ENCODE measurements at places on chromosomes 13 and 19. TPM values are rescaled to one million over a fixed set of nuclear protein-coding genes. Genes with fewer than 3 reads are reported as not detected.

DNA sequence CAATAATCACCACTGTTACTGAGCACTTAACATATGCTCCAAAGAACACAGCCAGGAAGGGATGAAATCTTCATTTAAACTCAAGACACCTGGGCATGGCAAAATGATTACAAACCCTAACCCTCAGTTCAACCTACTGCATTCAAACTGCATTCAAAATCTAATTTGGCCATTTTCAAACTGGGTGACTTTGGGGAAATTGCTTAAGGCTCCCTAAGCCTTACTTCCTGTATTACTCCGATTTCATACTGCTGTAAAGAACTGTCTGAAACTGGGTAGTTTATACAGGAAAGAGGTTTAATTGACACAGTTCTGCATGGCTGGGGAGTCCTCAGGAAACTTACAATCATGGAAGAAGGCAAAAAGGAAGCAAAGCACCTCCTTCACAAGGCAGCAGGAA, 50.4 kb downstream of the CBY2 start:
- H3K36me3 ChIP-seq: no peaks in the 10 kb centered on the region
- no peaks in the 10 kb centered on the region for H3K27me3 ChIP-seq
- no peak overlapping the region for H3K27ac ChIP-seq
- DNase-seq: no peak

- no peaks in the 10 kb centered on the region for H3K27me3 ChIP-seq
- H3K4me3 ChIP-seq: peak overlapping the region; percentile 93
- H3K27ac ChIP-seq: peak overlapping the region; percentile 87
- no peak for DNase-seq
Measured at GRCh38 chr19:24033963-24034342, 53.0 kb upstream of the ZNF254 start.

GRCh38 chr19:58394821-58395219, 636 bp upstream of the RNF225 start:
- no peak overlapping the region for H3K27ac ChIP-seq
- DNase-seq: no peak
- peaks cover 3% of the 10 kb centered on the region for H3K4me1 ChIP-seq
- H3K4me3 ChIP-seq: no peak overlapping the region
- peaks cover 10% of the 10 kb centered on the region for H3K27me3 ChIP-seq

DNA sequence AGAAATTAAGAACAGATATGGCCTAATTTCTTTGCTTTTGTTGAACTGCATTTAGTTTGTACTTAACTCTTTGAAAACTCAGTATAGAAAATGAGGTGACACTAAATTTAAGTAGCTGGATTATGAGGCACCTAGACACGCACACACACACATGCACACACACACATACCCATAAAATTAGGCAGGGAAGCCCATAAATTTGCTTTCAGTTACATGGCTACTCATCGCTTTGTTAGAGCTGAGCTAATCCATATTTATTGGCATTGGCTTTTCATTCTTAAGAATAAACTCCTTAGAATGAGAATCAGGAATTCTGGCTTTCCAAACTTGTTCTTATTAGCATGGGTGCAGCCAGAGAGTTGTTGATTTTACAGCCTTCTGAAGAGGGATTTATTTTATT, 61.7 kb upstream of the MBNL2 start:
- no peak for DNase-seq
- no peaks in the 10 kb centered on the region for H3K4me1 ChIP-seq
- H3K4me3 ChIP-seq: no peak overlapping the region
- H3K36me3 ChIP-seq: no peaks in the 10 kb centered on the region

DNA sequence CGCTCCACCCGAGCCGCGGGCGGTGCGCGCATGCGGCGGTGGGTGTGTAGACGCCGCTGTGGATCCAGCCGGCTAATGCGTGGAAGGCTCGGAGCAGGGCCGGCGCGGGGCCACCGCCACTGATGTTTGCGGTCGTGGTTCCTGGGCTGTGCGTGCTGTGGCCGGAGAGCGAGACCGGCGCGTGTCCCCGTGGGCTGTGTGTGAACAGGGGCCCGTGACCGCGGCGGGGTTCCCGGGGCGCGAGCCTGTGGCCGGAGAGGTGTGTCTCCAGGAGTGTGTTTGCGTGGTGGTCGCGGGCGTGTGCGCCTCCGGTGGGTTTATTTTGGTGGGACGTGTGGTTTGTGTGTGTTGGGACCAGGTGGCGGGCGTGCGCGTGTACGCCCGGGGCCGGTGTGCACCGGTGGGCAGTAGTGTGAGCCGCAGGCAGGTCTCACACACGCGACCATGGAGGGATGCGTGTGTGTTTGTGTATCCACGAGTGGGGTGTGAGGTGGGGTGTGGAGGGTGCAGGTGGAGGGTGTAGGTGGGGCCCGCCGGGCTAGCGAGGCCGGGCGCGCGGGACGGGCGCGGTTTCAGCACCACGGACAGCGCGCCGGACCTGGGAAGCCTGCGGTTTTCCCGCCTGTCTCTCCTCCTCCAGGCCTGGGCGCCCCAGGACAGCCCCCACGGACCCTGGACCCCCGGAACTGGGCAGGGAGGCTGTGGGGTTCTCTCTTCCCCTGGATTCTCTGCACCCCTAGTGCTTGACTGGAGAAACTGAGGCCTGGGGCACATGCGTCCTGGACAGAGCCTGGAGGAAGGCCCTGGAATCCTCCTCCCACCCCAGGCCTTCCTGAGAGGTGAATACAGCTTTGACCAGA, 1.6 kb downstream of the HCN2 start:
- H3K36me3 ChIP-seq: no peaks in the 10 kb centered on the region
- no peak for DNase-seq
- no peak overlapping the region for H3K4me3 ChIP-seq
- no peak overlapping the region for H3K27ac ChIP-seq
- peaks cover 24% of the 10 kb centered on the region for H3K27me3 ChIP-seq

LGI4 gene
- total RNA-seq: 0.49 TPM

FGF9 gene
- 1.2 TPM for total RNA-seq

RUBCNL gene
- 2.3 TPM for total RNA-seq
